ENCODE measurements at places on chromosomes 1 and 21. TPM values are rescaled to one million over a fixed set of nuclear protein-coding genes. Genes with fewer than 3 reads are reported as not detected.

DNA sequence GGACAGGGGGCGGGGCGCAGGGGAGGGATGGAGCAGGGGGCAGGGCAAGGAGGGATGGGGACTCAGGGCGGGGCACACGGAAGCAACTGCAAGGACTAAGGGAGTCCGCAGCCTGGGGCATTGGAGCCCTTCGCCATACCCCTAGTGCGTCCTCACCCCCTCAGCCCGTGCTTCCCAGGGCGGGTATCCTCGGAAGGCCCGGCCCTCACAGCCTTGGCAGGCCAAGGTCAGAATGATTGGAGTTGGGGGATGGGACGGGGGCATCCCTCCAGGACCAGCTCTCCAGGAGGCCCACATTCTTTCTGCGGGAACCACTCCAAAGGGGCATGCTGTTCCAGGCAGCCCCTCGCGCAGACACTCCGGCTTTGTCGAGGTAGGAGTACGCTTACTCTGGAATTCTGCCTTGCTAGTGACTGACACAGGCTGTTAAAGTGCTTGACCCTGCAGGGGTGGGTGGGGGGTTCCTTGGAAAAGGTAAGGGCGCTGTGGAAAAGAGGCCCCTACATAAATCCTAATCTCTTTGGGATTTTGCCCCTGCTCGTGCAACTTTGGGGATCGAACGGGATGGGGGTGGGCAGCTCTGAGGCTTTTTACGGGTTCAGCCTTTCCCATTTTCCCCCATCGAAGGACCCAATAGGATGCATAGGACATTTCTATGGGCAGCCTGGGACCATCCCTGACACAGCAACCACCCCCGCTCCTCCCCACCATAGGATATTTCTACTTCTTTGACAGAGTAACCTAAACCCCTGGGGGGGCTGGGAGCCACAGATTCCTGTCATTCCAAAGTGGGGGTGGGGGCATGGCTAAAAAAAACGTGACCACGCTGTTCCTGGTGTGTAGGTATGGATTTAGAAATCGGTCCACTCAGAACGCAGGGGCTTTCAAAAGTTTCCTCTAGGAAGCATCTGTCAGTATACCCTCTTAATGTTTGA, 738 bp upstream of the TRIM11 start:
- DNase-seq: no peak

GRCh38 chr1:15013767-15014166, 139.8 kb upstream of the TMEM51 start:
- DNase-seq: no peak

ARV1 gene
- 20.9 TPM for polyA plus RNA-seq

- DNase-seq: no peak
These were observed 18.5 kb downstream of the MORN1 start for GRCh38 chr1:2372551-2373490.

GRCh38 chr1:115301438-115302020, 36.5 kb downstream of the NGF start:
- no peak for DNase-seq

- DNase-seq: no peak
These were observed 99.8 kb downstream of the MRPL39 start for GRCh38 chr21:25507522-25507921.

GRCh38 chr1:12078938-12079861, 16.1 kb downstream of the TNFRSF8 start:
- DNase-seq: no peak

DNA sequence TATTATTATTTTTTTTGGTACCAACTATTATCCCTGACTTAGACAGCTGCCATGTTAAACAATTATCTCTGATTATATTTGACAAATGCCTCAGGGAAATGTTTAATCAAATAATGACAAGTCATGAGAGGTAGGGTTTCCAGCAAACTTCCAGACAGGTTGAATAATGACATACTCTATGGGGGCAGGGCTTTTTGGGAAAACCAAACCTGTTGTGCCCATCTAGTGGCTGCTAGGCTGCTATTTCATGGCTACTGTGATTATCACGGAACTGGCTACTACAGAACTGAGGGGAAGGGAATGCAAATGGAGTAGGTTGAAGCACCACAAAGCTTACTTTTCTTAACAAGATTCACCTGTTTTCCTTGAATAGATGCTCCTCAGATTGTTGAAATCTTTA, 77.6 kb downstream of the DUSP10 start:
- no peak for DNase-seq

DNA sequence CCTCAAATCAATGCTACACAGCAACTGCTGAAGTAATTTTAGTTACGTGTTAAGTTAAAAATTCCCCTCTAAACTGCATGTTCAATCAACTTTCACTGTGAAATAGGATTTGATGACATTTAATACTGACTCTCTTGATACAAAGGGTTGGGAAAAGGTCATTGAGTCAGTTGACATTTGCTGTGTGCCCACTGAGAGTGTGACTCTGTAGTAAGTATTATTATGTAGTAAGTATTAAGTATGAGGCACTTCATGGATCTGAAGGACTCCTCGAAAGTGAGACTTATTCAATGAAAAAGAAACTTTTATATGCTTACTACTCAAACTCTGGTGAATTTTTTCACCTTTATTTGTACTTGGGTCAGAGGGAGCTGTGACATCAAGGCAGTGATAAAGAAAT, 83.1 kb upstream of the S1PR1 start:
- DNase-seq: no peak

GRCh38 chr1:154129391-154129970, 25.4 kb downstream of the NUP210L start:
- DNase-seq: no peak

- DNase-seq: no peak
These were observed 49.0 kb downstream of the TOR1AIP2 start for GRCh38 chr1:179828554-179829110.
